ENCODE measurements at places on chromosomes 7 and 10. TPM values are rescaled to one million over a fixed set of nuclear protein-coding genes. Genes with fewer than 3 reads are reported as not detected.

- no peak overlapping the region for H3K4me3 ChIP-seq
- H3K4me1 ChIP-seq, result no peaks in the 10 kb centered on the region
- H3K27ac ChIP-seq, result no peak overlapping the region
- DNase-seq, result no peak
These were observed 25.0 kb downstream of the CLEC2L start for GRCh38 chr7:139548302-139549028.

- no peak overlapping the region for H3K27ac ChIP-seq
- H3K4me1 ChIP-seq, result no peaks in the 10 kb centered on the region
- no peak overlapping the region for H3K4me3 ChIP-seq
- no peaks in the 10 kb centered on the region for H3K27me3 ChIP-seq
- H3K36me3 ChIP-seq, result no peaks in the 10 kb centered on the region
- DNase-seq, result no peak
These were observed 458.1 kb downstream of the GRID1 start for GRCh38 chr10:85908462-85908861.

Gene RNLS
- total RNA-seq, result not detected

Gene PRSS2
- total RNA-seq, result not detected

DNA sequence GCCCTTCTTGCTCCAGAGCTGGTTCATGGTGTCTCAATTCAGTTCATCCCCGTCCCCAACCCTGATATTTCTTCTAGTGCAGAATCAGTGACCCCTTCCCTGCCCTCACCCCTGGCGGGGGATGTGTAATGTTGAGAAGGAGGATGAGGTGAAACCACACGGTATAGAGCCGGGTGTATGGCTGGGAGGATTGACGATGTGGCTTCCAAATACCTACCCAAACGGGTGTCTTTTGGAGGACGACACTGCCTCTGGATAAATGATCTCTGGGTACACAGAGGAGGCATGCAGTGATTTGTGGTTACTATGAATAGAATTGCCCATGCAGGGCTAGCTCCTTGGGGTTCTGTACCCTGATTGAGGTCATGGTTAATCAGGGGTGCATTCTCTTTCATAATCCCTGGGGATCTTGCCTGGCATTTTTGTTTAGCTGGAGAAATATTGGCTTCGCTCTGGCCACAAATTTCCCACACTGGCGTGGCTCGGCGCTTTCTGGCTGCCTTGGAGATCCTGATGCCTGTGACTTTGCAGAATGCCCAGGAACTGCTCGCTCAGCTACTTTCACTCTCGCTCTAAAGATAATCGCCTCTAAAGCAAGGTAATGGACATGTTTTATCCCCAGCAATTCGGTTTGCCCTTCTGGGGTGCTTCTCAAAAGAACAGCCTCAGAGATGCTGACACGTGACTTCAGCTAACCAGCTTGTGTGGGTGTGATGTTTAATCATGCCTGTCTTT, 89.2 kb downstream of the RBM20 start:
- H3K27ac ChIP-seq, result peak overlapping the region; percentile 54
- H3K4me3 ChIP-seq, result peak overlapping the region; percentile 34
- no peaks in the 10 kb centered on the region for H3K27me3 ChIP-seq
- peaks cover 7% of the 10 kb centered on the region for H3K36me3 ChIP-seq
- peaks cover 41% of the 10 kb centered on the region for H3K4me1 ChIP-seq

GRCh38 chr7:67807826-67808225, 811.2 kb downstream of the TYW1 start:
- no peak overlapping the region for H3K27ac ChIP-seq
- no peaks in the 10 kb centered on the region for H3K4me1 ChIP-seq
- no peaks in the 10 kb centered on the region for H3K27me3 ChIP-seq
- DNase-seq, result no peak
- H3K4me3 ChIP-seq, result no peak overlapping the region
- no peaks in the 10 kb centered on the region for H3K36me3 ChIP-seq

- no peak overlapping the region for H3K27ac ChIP-seq
- no peaks in the 10 kb centered on the region for H3K27me3 ChIP-seq
- peaks cover 1% of the 10 kb centered on the region for H3K36me3 ChIP-seq
- H3K4me1 ChIP-seq, result peaks cover 21% of the 10 kb centered on the region
These were observed 312.8 kb downstream of the TNS3 start for GRCh38 chr7:47268851-47269836.

Gene ANKRD7
- 0.55 TPM for total RNA-seq

- DNase-seq, result no peak
- H3K4me1 ChIP-seq, result no peaks in the 10 kb centered on the region
- H3K27ac ChIP-seq, result no peak overlapping the region
- H3K27me3 ChIP-seq, result peaks cover 26% of the 10 kb centered on the region
- no peak overlapping the region for H3K4me3 ChIP-seq
These were observed 87.3 kb upstream of the TES start for GRCh38 chr7:116122972-116123595.

- H3K36me3 ChIP-seq, result no peaks in the 10 kb centered on the region
- no peak for DNase-seq
- H3K4me3 ChIP-seq, result no peak overlapping the region
- H3K27me3 ChIP-seq, result no peaks in the 10 kb centered on the region
- H3K27ac ChIP-seq, result no peak overlapping the region
These were observed 16.2 kb upstream of the GIMAP8 start for GRCh38 chr7:150434240-150434639.

DNA sequence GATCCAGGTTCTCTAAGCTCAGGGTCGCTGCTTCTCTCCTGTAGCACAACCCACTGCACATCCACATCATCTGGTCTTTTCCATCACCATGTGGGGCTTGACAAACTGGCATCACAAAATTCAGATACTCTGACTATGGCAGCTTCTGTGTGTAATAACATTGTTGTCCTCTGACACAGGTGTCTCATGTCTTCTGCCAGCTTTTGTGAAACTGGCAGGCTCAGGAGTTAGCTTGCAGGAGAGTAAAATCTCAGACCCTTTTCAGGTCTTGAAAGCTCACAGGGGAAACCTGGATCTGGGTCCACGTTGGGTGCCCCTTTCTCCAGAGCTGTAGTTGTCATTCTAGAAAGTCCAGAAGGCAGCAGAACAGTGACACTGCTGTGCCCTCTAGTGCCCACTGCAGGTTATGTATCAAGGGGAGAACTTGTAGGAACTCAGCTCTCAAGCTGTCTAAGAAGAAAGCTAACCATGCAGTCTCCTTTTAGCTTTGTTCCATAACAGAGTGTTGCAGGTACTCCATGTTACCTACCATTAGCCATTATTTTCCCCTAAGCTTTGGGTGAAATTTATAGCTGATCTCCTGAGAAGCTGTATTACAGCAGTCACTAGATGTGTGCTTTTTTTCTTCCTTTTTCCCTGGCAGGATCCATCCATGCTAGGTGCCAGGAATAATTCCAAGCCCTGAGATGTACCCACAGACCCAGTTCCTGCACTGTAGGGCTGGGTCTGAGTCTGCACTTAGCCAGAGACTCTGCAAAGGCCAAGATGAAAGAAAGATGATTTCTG, 102.7 kb downstream of the ZNF248 start:
- no peaks in the 10 kb centered on the region for H3K4me1 ChIP-seq
- H3K4me3 ChIP-seq, result no peak overlapping the region
- H3K36me3 ChIP-seq, result no peaks in the 10 kb centered on the region
- no peak overlapping the region for H3K27ac ChIP-seq
- H3K27me3 ChIP-seq, result no peaks in the 10 kb centered on the region

- 0 out of 2 replicates have a peak, but pooled peaks cover 4% of the 10 kb centered on the region for H3K27me3 ChIP-seq
- no peaks in the 10 kb centered on the region for H3K4me1 ChIP-seq
- no peak overlapping the region for H3K4me3 ChIP-seq
- H3K27ac ChIP-seq, result no peak overlapping the region
- no peak for DNase-seq
- H3K36me3 ChIP-seq, result no peaks in the 10 kb centered on the region
These were observed 48.7 kb upstream of the SHH start for GRCh38 chr7:155860840-155861479.

Gene HILPDA
- 7.7 TPM for total RNA-seq

Gene IFIT3
- 12.9 TPM for total RNA-seq

DNA sequence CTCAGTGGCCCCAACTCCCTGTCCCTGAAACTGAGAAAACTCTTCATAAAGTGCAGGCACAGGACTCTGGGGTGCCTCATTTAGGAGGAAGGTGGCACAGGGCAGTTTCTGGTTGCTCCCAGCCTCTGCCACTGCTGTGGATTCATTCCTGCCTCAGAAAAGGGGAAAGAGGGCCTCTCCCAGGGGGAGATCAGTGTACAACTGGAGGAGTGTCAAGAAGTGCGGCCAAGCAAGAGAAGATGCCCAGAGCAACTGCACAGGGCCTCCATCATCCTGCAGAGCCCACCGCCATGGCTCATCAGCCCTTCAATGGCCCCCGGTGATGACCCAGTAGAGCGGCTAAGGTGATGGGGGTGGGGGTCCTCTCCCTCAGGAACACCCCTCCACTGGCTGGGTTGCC, 150.3 kb downstream of the PLXNA4 start:
- no peaks in the 10 kb centered on the region for H3K36me3 ChIP-seq
- H3K27me3 ChIP-seq, result no peaks in the 10 kb centered on the region
- H3K27ac ChIP-seq, result no peak overlapping the region
- peaks cover under 1% of the 10 kb centered on the region for H3K4me1 ChIP-seq
- no peak for DNase-seq

- peak; percentile 15 for DNase-seq
- no peak overlapping the region for H3K27ac ChIP-seq
- H3K4me3 ChIP-seq, result no peak overlapping the region
These were observed 92.5 kb downstream of the TRIL start for GRCh38 chr7:28865601-28866144.

Gene AKR1C2
- total RNA-seq, result 0.18 TPM

GRCh38 chr10:8039321-8039881, 15.1 kb upstream of the GATA3 start:
- H3K27me3 ChIP-seq, result peaks cover 89% of the 10 kb centered on the region
- no peak overlapping the region for H3K27ac ChIP-seq
- no peaks in the 10 kb centered on the region for H3K4me1 ChIP-seq
- no peak for DNase-seq

DNA sequence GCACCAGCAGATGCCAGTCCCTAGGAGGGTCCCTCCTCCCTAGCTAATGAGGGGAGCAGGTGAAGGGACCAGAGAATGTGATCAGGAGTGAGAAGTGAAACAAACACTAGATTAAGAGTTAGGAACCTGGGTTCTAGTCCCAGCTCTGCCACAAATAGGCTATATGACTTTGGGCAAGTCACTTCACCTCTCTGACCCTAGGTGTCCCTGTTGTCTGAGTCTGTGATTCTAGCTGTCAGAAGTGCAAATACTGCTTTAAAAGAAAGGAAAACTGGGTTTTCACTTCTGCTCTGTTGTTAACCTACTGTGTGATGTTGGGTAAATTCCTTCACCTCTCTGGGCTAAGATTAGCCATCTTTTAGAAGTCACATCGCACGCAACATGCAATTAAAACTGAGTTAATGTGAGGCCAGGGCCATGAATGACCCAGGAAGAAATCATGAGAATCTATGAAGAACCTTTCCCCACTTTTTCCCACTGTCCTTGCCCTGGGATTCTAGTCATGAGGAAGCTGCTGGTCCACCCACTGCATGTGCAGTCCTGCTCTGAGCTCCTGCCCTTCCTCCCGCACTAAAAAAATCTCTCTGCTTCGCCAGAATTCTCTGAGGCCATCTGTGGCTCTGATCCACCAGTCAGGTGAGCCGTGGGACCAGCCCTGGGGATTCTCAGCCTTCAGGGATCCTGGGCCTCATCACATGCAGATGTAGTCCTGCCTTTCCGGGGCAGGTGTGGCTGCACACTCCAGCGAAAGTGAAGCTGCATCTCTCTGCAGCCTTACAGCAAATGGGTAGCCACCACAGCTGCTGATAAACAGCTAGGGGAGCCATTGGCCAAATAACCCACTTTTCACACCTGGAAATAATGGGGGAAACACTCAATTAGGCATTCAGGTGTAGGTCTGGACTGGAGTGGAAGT, 181.7 kb downstream of the PLXNA4 start:
- H3K27ac ChIP-seq, result no peak overlapping the region
- H3K27me3 ChIP-seq, result no peaks in the 10 kb centered on the region
- no peak for DNase-seq

DNA sequence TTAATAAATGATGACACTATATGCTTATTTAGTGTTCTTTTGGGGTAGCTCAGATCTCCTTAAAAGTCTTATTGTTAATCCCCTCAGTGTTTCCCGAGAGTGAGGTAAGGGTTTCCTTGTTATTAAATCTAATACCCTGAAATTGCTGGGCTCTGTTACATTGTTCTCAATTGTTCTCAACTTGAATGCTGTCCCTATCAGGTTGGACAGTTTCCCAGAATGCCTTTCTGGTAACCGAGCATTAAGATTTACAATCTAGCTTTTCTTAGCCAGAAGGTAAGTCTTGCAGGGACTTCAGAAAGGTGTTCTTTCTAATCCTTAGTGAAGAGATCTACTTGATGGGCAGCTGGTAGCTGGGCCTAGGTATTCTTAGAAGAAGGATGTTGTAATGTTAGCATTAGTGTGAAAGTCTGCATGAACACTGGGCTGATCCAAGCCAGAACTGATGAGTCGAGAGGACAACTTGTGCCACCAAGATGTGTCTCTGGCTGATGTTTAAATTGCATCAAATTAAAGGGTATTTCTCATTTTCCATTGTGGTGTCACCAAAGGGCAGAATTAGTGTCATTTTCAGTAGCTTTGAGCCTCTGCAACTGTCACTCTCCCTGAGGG, 89.9 kb downstream of the SND1 start:
- H3K36me3 ChIP-seq, result peaks cover 28% of the 10 kb centered on the region
- H3K27me3 ChIP-seq, result no peaks in the 10 kb centered on the region
- no peak overlapping the region for H3K4me3 ChIP-seq
- no peak for DNase-seq
- H3K27ac ChIP-seq, result no peak overlapping the region

Gene NODAL
- total RNA-seq, result not detected

- peaks cover 60% of the 10 kb centered on the region for H3K36me3 ChIP-seq
- no peak for DNase-seq
- no peaks in the 10 kb centered on the region for H3K27me3 ChIP-seq
- H3K27ac ChIP-seq, result no peak overlapping the region
These were observed 1.6 kb upstream of the IDI1 start for GRCh38 chr10:1050554-1050953.

DNA sequence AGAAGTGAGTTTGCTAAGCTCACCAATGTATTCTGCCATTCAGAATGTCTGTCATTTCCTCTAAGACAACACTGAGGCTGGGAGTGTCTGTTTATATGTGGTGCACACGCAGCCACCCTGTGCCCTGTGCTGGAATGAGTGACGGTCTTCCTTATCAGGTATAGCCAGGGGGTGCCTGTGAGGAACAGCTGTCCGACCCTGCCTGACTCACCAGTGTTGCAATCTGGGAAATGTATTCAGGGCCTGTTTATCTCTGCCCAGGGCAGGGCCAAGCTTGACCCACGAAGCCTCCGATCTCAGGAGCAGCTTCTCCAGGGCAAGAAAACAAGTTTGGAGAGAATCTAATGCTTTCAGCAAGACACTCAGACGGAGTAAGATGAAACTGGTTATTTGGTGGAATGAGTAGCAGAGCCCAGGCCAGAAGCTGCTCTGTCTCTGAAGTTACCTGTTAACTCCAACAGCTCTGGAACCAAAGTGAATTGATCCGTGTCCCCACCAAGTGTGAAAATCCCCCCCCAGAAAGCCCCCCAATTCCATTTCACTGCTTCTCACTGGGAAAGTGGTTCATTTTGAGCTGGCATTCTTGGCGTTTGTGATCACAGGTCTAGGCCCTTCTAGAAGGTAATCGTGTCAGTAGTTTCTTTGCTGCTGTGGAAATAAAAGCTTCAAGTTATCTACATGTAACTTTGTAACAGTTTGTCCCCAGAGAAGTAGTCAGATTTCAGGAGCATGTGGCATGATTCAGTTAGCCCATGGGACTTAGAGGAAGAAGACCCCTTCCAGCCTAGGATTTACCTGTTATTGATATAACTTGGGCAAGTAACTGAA, 6.1 kb upstream of the UBE2H start:
- no peaks in the 10 kb centered on the region for H3K36me3 ChIP-seq
- no peak overlapping the region for H3K4me3 ChIP-seq
- no peaks in the 10 kb centered on the region for H3K27me3 ChIP-seq
- H3K27ac ChIP-seq, result peak overlapping the region; percentile 75

- H3K4me1 ChIP-seq, result peaks cover 38% of the 10 kb centered on the region
- no peak for DNase-seq
- H3K27me3 ChIP-seq, result no peaks in the 10 kb centered on the region
- no peaks in the 10 kb centered on the region for H3K36me3 ChIP-seq
These were observed 425.4 kb downstream of the RPS24 start for GRCh38 chr10:78458983-78459638.
